Activated CD4-positive, alpha-beta T cell treated with anti-CD3 and anti-CD28 coated beads, Interleukin-2, amount 10 ng/mL, durations not matched to agents 7 days and 5 days (primary cell): ENCODE measurements at places on chromosomes 3 and 15. TPM values are rescaled to one million over a fixed set of nuclear protein-coding genes. Genes with fewer than 3 reads are reported as not detected.
A peak's percentile ranks its signal among the peaks of the same experiment; 100 is the strongest.

AHSG gene
- not detected for total RNA-seq

CALML4 gene
- total RNA-seq, result 13.5 TPM

DNA sequence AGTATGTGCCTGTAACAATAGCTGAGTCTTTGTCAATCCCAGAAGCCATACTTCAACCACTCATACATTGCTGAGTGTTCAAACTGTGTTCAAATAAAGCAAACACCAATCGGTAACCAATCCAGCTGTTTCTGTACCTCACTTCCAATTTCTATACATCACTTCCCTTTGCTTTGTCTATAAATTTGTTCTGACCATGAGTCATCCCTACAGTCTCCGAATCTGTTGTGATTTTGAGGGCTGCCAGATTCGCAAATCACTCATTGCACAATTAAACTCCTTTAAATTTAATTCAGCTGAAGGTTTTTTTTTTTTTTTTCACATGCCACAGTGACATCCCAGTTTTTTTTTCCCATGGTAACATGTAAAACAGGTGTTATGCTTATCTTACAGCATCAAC lies 870.3 kb downstream of the NAALADL2 start:
- H3K27ac ChIP-seq, result no peak overlapping the region
- H3K36me3 ChIP-seq, result no peaks in the 10 kb centered on the region
- no peaks in the 10 kb centered on the region for H3K4me1 ChIP-seq
- H3K4me3 ChIP-seq, result no peak overlapping the region
- no peak for DNase-seq
- H3K27me3 ChIP-seq, result no peaks in the 10 kb centered on the region

GRCh38 chr3:116994351-116994879 lies 284.8 kb downstream of the TUSC7 start:
- no peak overlapping the region for H3K4me3 ChIP-seq
- H3K4me1 ChIP-seq, result no peaks in the 10 kb centered on the region
- no peak for DNase-seq

DNA sequence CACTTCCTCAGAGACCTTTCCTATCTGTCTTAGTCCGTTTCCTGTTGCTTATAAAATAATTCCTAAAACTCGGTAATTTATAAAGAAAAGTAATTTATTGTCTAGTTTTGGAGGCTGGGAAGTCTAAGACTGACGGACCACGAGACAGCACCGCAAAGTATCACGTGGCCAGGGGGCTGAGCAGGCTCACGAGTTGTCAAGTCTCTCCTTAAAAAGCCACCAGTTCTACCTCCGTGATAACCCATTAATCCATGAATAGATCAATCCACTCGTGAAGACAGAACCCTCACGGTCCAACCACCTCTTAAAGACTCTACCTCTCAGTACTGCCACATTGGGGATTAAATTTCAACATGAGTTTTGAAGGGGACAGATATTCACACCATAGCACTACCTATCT lies 821 bp downstream of the LINS1 start:
- no peak overlapping the region for H3K27ac ChIP-seq
- peaks cover 43% of the 10 kb centered on the region for H3K36me3 ChIP-seq
- no peaks in the 10 kb centered on the region for H3K27me3 ChIP-seq
- DNase-seq, result peak; percentile 64
- peaks cover 64% of the 10 kb centered on the region for H3K4me1 ChIP-seq

DNA sequence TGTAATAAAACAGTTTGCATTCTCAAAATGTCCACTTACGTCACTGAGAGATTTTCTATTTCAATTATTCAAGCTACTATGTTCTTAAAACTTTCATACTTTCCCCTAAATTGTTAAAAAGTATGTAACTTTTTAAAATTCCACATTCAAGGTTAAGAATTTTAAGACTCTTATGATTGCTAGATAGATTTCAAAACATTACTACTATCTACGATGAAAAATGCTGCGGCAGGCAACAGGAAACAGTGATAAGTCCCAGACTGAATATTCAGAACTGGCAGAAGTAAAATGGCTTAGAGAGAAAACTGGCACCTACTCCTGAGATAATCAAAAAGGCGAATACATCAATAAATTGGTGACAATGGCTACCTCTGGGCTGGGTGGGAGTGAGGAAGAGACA lies 16.2 kb downstream of the ATP13A3 start:
- DNase-seq, result no peak
- no peak overlapping the region for H3K27ac ChIP-seq
- peaks cover 1% of the 10 kb centered on the region for H3K36me3 ChIP-seq
- H3K27me3 ChIP-seq, result no peaks in the 10 kb centered on the region
